ENCODE measurements at places on chromosomes 7 and 10.
A peak's percentile ranks its signal among the peaks of the same experiment; 100 is the strongest.

- H3K27me3 ChIP-seq: no peaks in the 10 kb centered on the region
- H3K4me3 ChIP-seq: no peak overlapping the region
- H3K4me1 ChIP-seq: no peaks in the 10 kb centered on the region
- no peak for DNase-seq
- no peaks in the 10 kb centered on the region for H3K36me3 ChIP-seq
- H3K27ac ChIP-seq: no peak overlapping the region
Measured at GRCh38 chr10:82813856-82814255, 938.9 kb downstream of the NRG3 start.

DNA sequence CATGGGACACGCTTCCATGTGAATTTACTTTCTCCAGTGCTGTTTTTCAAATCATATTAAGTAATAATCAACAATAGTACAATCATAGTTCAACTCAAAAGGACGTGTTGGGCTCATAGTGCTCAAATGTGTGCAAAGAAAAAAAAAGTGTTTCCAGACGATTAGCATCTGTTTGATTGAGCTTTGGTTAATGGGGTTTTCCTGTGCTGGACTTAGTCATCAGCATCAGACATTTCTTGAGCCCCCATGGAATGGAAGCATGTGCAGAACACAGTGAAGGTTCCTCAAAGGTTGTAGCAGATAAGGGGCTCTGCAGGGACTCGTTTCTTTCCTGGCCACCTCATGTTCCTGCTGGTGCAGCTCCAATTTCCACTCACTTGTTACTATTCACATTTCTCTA is 233.9 kb downstream of the PAXIP1 start:
- DNase-seq: no peak
- H3K36me3 ChIP-seq: no peaks in the 10 kb centered on the region
- no peak overlapping the region for H3K4me3 ChIP-seq
- H3K4me1 ChIP-seq: 0 out of 2 replicates have a peak, but pooled peaks cover 10% of the 10 kb centered on the region

DNA sequence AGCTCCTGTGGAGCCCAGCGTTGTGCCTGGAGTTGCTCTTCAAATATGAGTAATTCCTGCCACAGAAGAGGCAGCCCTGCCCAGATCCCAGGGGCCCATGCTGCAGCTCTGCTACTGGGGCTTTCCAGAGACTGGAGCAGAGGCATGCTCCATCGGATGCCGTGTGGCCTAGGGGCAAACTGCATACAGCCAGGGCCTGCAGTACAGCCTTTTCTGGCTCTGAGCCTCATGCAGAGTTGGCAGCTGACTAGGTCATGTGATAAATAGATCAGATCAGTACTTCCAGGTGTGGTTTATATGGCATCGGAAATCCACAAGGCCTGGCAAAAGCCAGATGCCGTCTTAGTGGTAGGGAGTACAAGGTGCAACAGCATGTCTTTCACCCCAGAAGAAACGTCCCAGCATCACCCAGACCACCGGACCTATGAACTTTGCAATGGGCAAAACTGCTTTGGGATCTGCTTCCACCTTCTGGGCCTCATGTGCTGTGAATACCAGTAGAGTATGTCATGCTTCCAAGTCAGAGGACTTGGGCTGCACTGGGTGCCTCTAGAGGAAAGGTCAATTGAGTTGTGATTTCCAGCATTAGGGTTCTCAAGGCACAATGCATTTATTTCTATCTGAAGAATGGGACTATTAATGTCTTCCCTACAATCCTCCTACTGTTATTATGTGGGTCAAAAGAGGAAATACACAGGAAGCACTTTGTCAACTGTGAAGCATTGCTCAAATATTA is 250.7 kb upstream of the ZNF32 start:
- no peak for DNase-seq
- H3K36me3 ChIP-seq: no peaks in the 10 kb centered on the region
- H3K27me3 ChIP-seq: no peaks in the 10 kb centered on the region
- H3K4me1 ChIP-seq: no peaks in the 10 kb centered on the region
- H3K4me3 ChIP-seq: no peak overlapping the region

GRCh38 chr7:151025924-151026671 is 1.8 kb upstream of the ATG9B start:
- H3K4me1 ChIP-seq: peaks cover 44% of the 10 kb centered on the region
- peak; percentile 82 for DNase-seq
- H3K36me3 ChIP-seq: no peaks in the 10 kb centered on the region
- no peaks in the 10 kb centered on the region for H3K27me3 ChIP-seq
- H3K27ac ChIP-seq: peak overlapping the region; percentile 44

GRCh38 chr7:42910306-42910705 is 1.6 kb downstream of the C7orf25 start:
- peaks cover 9% of the 10 kb centered on the region for H3K4me1 ChIP-seq
- no peak for DNase-seq
- no peaks in the 10 kb centered on the region for H3K27me3 ChIP-seq
- no peaks in the 10 kb centered on the region for H3K36me3 ChIP-seq
- no peak overlapping the region for H3K27ac ChIP-seq

DNA sequence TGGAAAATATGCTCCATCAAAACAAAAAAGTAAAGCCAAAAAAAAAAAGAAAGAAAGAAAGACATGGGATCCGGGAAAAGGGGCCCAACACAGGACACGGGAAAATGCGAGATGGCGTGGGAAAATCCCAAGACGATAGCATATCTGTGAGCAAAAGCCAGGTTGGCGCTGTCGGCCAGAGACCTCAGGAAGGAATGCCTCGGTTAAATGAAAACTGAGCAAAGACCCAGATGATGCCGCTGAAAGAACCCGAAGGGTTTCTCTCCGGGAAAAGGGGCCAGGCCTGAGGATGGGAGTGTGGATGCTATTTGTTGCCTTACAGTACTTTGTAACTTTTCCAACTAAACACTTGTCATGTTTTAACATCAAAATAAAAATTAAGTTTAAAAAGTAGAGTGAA is 49.5 kb upstream of the PPP2R2D start:
- no peak overlapping the region for H3K4me3 ChIP-seq
- H3K27ac ChIP-seq: no peak overlapping the region
- no peak for DNase-seq
- peaks cover 23% of the 10 kb centered on the region for H3K27me3 ChIP-seq
- no peaks in the 10 kb centered on the region for H3K36me3 ChIP-seq

Data from PC-3 (cell line).